ENCODE measurements at places on chromosomes 13 and 19.
A peak's percentile ranks its signal among the peaks of the same experiment; 100 is the strongest.

- DNase-seq = no peak
Measured at GRCh38 chr13:111847964-111848363, 219.0 kb upstream of the SOX1 start.

GRCh38 chr19:13089139-13089856 is 13.4 kb downstream of the LYL1 start:
- DNase-seq = no peak

DNA sequence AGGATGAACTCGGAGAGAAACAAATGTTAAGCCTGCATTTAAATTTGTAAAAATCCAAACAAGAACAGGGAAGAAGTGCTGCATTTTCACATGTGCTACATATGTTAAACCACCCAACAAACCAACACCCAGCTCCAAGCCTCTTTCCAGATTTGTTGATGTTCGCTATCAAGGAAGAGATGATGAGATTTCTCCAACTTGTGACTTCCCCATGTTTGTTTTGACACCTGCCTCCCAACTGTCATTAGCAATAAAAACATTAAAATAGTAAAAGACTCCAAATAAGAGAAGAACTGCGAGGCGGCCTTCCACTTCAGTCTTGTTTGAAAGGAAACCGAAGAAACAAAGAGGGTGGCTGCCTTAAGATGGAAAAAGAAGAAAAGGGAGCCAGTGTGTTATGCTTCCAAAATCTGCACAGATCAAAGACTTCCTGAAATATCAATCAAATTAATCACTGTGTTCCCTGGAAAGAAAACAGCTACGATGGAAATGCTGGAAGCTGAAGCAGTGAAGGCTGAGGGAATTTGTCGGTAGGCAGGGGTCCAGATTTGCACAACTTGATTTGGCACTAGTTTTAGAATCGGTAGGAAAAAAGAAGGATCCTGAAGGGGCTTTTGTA is 14.0 kb upstream of the GGACT start:
- DNase-seq = no peak

DNA sequence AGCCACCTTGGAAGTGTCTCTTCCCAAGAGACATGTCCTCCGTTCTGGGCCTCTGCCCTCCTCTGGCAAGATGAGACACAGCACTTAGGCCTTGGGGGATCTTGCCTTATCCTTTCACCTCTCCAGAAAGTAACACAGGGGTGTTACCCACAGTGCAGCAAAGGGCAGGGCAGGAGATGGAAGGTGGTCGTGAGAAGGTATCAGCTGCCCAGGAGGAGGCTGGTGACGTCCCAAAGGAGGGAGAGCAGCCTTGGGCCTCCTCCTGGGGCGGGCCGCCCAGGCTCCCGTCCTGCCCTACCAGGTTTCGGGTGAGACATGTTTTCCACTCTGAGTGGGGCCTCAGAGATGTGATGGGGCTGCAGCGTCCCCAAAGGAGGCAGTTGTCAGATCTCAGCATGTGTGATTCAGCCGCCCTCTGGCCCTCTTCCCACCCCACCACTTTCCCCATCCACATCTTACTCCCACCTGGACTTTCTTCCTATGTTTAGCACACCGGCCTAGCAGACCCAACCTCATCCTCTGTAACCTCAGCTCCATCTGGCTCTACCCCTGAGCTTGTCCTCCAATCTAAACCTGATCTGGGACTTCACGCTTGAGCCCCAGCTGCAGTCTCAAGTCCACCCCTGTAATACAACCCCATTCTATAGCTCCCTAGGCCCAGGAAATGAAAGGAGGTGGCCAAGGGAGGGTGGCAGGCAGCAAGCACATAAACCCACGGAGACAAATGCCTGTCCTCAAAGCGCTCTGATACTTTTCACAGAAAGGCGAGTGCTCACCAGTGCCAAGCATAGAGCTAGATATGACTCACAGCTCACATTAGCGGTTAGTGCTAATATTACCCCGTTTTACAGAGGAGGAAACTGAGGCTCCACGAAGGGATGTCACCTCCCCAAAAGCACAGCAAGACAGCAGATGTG is 9.3 kb downstream of the POU2F2 start:
- no peak for DNase-seq

- no peak for DNase-seq
Measured at GRCh38 chr19:1970806-1971502, 30.0 kb downstream of the CSNK1G2 start.

GRCh38 chr13:97982286-97982685 is 28.8 kb downstream of the IPO5 start:
- DNase-seq = no peak

DNA sequence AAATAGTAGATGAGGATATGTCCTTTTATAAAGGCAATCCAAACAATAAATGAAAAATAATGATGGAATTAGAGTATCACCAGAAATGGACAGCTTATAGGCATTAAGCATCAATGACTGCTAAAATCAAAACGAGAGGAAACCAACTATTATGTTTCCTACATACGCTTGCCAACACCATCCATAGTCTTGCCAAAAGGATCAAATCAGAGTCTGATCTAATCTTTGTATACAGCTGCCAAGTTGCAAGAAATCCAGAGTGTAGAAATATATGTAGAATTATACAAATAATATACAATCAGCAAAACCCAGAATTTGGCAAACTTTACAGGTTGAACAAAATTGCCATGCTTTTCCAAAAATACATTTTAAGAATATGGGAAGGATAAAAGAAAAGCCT is 1661.6 kb downstream of the SLITRK1 start:
- DNase-seq = peak; percentile 51

GRCh38 chr19:16894080-16894479 is 5.3 kb downstream of the F2RL3 start:
- no peak for DNase-seq

GRCh38 chr19:49704888-49705642 is 14.1 kb downstream of the CPT1C start:
- DNase-seq = no peak

- DNase-seq = no peak
Measured at GRCh38 chr13:24742977-24743376, 21.0 kb upstream of the RNF17 start.

DNA sequence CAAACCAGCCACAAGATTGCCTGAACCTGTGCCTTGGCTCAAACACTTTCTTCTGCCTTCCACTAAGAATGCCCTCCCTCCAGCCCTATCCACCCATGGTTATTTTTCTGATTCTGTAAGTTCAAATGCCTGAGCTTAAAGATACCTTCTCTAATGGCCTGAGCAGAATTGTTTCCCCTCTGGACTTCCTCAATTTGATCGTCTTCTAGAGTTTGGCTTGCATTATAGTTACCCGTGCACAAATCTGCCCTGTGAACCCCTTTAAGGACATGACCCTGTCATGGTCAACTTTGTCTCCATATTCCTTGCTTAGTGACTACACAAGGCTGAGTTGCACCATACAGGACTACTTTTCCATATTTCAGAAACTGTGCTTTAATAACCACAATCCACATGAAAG is 481.0 kb downstream of the FOXO1 start:
- no peak for DNase-seq

- peak; percentile 75 for DNase-seq
Measured at GRCh38 chr13:94435604-94436226, 43.8 kb downstream of the DCT start.

DNA sequence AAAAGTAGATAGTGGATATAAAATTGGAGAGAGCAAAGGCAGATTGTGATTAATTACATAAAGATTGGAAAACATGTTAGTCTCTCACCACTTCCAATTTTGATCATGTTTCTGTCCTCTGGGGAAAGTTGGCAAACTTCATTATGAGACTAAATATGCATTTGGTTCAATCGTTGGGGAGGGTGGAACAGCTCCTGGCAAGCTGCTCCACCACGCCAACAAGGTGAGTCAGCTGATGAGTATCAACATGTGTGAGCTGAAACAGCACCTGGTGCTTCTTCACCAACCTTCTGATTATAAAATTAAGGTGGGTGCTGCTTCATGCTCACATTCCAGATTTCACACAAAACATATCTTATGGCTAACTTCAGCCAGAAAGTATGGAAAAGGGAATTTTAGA is 1784.6 kb downstream of the SLITRK5 start:
- no peak for DNase-seq

GRCh38 chr13:42384265-42384664 is 112.3 kb downstream of the AKAP11 start:
- no peak for DNase-seq

- DNase-seq = no peak
Measured at GRCh38 chr19:3577723-3578344, 5.1 kb downstream of the HMG20B start.

DNA sequence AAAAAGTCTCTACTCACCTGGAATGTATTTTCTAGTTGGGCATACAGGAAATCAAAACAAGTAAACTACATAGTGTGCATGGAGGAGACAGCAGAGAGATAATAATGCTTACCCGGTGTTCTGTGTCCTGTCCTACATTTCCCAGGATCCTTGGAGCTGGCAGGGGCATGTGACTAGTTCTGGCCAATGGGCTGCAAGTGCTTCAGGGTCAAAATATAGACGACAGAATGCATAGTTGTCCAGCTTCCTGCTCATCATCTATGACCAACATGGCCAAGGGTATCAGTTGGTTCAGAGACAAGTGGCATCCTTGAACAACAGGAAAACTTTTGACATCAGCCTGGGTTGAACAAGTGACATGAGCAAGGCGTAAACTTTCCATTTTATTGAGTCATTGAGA is 8.5 kb downstream of the ZNF317 start:
- DNase-seq = no peak

- no peak for DNase-seq
Measured at GRCh38 chr13:114024603-114025404, 50.9 kb upstream of the C13orf46 start.

- no peak for DNase-seq
Measured at GRCh38 chr13:112067871-112068539, 1.1 kb downstream of the SOX1 start.

DNA sequence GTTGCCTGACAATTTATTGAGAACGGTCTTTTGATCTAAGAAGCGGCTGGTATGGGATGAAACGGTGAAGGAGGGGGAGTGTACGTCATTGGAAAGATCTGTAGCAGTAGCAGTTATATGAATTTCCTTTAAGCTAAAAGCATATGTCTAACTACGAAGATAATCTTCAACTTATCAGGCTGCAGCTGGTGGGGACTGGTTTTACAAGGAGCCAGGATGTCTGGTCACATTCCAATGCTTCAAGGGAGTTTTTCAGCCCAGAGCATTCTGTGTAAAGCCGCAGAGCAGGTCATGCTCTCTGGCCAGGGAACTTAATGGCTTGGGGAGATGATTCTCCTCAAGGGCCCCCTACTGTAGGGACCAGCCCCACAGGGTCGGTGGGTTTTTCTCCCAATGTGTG is 29.2 kb downstream of the CLEC4M start:
- peak; percentile 93 for DNase-seq

DNA sequence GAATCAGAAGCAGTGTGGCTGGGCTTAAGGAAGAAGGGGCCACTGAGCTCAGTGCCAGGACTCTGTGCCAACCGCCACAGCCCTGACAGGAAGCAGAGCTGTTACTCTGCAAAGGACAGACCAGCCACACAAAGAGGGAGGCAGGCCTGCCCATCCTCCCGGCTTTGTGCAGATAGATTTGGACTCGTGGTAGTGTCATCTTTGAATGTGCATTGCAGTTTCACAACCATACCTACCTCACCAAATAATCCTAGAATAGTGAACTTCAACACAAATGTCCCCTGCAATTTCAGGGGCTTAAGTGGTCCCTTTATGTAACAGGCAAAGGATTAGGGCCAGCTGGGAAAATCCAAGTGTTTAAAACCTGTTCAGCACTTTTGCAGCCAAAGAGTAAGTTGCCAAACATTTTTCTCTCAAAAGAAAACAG is 55.1 kb upstream of the CLDN10 start:
- DNase-seq = no peak

- DNase-seq = no peak
Measured at GRCh38 chr13:110258876-110259631, 47.9 kb downstream of the COL4A1 start.

DNA sequence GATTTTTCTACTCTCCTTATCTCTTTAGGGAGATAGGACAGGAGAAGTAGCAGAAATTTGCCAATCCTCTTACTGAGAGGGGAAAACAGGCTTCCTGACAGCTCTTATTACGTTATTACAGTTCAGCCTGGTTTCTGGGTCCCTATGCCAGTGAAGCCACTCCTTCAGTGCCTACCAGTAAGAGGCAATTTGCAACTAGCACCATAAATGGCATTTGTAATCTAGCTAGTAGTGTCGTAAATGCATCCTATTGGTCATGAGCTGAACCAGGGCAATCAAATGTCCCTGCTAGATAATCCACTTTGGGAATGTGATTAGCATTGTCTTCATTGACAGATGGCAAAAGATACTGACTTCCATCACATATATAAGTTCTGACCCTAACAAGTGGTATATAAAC is 428.8 kb downstream of the DCT start:
- no peak for DNase-seq

GRCh38 chr13:113446488-113446854 is 6.8 kb downstream of the ADPRHL1 start:
- no peak for DNase-seq

DNA sequence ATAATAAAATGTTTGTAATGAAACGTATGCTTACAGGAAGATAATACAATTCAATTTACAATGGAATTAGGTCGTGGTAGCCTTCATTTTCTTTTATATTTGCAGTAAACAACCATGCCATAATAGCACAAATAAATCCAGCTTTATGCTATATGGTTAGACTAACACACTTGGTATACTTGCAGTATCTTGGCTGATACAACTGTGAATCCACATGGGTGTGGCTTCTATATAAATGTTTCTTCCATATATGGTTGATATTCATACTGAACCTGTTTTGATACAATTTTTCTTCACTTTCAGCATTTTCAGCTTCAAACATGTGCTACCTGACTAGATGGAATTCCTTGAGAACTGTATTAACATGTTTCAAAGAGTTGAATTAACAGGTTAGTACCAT is 20.4 kb upstream of the SPRY2 start:
- DNase-seq = no peak

DNA sequence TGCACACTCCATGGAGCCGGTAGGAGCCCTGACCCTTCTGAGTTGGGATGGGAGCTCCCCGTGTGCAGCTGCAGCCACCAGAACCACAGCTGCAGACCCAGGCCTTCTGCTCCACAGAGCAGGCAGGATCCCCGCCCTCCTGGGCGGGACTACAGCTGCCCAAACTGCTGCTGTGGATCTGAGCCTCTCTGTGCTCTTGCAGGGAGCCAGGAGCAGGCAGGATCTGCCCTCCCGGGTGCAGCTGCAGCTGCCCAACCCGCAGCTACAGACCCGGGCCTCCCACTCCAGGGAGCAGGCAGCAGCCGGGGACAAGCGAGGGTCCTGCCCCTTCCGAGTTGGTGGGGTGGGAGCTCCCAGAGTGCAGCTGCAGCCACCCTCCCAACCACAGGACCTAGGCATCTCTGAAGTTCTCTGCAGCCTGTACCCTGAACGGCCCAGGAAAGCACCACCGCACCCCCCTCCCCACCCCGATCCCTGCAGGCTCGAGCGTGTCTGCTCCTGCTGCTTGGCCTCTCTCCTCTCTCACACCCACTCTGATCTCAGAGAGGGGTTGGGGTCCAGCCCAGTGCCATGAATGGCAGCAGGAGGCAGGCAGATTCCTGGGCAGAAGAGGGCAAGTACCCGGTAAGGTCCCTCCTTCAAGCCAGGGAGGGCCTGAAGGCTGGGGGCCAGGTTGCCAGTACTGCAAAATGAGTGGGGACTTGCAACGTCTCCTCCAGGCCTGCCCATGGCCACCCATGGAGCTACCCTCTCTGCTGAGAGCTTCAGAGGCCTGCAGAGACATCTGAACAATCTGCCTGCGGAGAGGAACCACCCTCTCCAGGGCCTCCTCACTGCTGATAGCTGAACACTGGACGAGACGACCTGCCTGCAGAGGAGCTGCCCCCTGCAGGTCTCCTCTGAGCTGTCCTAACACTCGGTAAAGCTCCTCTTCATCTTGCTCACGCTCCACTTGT is 16.4 kb upstream of the EMP3 start:
- DNase-seq = peak; percentile 81

All from umbilical cord (tissue), 2 donors.